8988T (cell line): ENCODE measurements at places on chromosomes 16 and 17.

- no peak for DNase-seq
Measured at GRCh38 chr17:58595194-58595792, 80.9 kb upstream of the MTMR4 start.

- DNase-seq = no peak
Measured at GRCh38 chr17:75685499-75685898, 18.4 kb downstream of the SAP30BP start.

DNA sequence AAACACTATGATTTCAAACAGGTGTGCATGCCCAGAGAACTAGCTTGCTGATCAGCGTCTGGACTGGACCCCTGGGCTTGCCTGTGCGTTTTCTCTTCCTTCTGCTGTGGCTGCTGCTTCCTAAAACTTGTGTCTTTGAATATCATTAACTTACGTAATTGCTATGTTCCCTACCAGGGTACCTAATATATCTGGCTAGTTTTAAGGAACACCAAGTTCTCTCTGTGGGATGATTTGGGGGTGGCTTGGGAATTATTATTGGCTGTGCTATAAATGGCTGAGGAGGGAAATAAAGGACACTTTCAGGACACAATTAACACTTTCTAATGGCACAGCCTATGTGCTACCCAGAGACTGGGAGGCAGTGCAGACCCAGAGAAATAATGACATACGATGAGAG, 606.0 kb upstream of the RBFOX1 start:
- DNase-seq = no peak

DNA sequence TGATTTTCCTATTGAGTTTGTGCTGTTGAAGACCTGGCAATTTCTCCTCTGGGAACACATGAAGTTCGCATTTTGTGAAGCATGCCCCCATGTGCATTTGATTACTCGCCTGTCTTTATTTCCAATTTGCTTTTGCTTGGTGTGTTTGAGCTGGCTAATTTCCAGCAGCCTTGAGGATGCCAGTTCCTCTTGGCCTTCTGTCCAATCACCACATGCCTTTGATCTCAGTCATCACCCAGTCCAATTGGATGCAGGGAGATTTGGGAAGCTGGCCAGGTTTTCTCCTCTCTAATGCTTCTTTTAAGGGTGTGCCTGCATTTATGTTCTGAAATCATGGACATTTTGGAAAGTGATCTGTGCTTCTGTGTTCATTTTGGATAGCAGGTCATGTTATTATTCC, 3.8 kb upstream of the TMEM100 start:
- DNase-seq = no peak

DNA sequence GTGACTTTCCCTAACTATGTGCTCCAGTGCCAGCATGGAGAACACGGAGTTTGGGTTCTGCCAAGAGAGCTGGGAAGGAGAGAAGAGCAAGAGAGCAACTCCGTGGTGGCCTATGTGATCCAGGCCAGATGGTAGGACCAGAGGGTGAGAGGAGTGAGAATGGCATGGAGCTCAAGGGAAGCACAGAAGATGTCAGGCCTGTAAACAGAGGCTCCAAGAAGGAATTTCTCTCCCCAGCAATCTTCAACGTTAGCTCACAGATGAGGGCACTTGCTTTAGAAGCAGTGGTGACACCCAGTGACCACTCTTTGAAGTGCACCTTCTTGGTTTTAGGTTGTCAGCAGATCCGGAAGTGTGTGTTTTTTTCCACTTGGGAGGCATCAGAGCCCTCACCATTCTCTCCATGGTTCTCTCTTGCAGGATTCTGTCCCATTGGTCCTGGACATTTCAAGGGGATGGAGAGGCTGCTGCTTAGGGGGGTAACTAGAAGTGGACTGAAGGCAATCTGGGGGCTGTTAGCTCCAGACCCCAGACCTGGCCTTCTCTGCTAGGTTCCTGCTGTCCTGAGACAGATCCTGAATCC, 18.1 kb upstream of the TMEM98 start:
- DNase-seq = no peak

- no peak for DNase-seq
Measured at GRCh38 chr16:88320947-88321634, 61.7 kb upstream of the ZNF469 start.

- no peak for DNase-seq
Measured at GRCh38 chr17:15287538-15288267, 22.6 kb upstream of the PMP22 start.

DNA sequence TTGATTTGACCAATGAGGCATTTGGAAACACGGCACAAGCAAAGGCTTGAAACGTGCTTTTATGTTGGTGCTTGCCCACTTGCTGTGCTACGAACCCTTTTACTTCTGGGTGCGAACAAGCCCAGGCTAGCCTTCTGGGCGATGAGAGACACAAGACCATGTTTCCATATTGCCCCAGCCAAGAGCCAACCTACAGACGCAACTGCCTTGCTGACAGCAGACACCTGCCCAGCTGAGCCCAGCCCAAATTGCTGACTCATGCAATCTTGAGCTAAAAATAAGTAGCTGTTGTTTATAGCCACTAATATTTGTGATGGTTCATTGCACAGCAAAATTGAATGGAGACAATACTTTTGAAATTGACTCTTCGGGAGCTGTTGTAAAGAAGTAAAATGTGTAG, 464.5 kb downstream of the WWOX start:
- no peak for DNase-seq

DNA sequence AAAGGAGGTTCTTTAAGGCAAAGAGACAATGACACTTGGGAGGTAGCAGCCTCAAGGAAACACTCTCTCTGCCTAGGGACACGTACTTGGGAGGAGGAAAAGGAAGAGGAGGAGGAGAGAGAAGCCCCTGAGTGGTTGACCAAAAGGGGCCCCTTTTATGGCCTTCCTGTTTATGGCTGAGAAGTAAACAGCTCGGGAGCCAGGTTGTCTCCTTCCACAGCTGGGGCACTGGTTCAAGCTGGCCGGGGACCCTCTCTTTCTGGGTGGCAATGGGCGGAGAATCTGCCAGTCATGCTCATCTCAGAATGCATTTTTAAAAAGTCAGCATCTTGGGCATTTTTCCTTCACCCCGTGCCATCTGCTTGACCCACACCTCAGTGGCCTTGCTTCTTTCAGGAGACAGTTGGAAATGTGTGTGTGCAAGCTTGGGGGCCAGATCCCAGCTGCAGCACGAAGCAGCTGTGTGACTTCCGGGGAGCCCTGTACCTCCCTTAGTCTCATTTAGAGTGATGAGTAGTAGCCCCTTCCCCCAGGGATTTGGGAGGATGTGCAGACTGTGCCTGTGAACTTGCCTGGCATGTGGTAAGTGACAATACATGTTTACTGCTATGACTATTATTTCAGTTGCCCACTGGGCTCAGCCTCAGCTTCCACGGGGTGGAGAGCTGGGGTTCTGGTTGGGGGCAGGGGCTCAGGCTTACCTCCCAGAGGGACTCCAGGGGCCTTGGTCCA, 33.8 kb upstream of the SALL1 start:
- DNase-seq = no peak

- DNase-seq = no peak
Measured at GRCh38 chr17:50589095-50589705, 28.7 kb downstream of the CACNA1G start.

GRCh38 chr17:50561746-50562141, 1.2 kb downstream of the CACNA1G start:
- DNase-seq = no peak

DNA sequence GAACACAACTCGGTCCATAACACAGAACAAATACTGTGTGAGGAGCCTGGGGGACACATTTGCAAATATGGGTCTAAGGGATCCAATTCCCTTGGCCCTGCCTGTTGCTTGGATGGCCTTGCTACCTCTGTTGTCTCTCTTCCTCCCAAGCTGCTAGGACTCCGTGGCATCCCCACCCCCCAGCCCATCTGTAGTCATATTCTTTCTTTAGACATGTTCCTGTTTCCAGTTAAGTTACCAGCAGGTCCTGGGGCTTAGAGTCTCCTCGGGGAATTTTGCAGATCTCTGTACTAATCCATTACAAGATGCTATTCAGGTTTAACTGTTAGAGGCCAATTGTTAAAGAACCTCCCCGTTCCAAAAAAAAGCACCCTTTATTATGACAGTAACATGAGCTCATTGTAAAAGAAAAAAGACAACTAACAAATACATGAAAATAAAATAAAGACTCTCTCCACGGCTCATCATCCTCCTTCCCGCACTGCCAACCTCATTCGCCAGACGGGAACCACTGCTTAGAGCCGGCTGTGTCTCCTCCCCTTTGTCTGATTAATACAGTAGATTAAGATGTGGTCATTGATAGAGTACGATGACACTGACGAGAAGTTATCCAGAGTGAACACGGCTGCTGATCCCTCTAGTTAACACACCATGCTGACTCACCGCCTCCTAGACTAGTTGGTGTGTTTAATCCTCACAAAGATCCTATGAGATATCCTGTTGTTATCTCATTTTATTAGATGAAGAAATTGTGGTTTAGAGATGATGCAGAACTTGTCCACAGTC, 22.2 kb downstream of the HS3ST4 start:
- no peak for DNase-seq

DNA sequence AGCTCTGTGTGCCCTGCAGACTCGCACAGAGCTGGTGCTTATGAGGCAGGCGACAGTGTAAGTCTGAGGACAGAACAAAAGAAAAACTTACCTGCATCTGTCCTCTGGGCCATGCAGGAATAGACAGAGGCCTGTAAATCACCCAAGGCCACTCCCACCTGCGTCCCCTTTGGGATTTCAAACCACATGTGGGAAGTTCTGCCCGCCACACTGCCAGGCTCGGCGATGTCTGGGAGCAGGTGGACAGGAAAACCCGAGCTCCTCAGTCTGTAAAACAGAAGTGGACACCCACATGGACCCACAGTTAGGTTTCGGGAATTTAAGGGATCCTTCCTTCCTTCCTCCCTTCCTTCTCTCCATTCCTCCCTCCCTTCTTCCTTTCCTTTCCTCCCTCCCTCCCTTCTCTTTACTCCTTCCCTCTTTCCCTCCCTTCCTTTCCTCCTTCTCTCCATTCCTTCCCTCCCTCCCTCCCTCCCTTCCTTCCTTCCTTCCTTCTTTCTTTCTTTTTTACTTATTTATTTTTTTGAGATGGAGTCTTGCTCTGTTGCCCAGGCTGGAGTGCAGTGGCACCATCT, 12.0 kb upstream of the TRPV1 start:
- DNase-seq = no peak

DNA sequence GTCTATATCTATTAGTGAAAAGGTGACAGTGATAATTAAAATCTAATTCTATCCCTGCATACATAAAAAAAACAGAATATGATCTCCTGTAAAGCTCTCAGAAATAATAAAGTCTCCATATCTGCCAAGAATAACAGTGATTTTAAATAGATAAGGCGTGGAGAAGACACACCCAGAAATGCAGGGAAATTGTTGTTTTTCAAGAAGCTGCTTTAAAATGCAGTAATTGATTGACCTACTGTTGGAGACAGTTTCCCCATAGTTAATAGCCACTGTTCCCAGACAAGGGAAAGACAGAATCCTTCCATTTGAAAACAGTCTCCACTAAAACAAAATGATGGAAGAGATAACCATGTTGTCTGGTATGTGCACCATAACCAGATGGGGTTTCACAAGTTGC, 571.5 kb upstream of the CDH5 start:
- no peak for DNase-seq
